ENCODE measurements at places on chromosomes 2 and 18. TPM values are rescaled to one million over a fixed set of nuclear protein-coding genes. Genes with fewer than 3 reads are reported as not detected.

The CD8A gene
- total RNA-seq, result 1.1 TPM

DNA sequence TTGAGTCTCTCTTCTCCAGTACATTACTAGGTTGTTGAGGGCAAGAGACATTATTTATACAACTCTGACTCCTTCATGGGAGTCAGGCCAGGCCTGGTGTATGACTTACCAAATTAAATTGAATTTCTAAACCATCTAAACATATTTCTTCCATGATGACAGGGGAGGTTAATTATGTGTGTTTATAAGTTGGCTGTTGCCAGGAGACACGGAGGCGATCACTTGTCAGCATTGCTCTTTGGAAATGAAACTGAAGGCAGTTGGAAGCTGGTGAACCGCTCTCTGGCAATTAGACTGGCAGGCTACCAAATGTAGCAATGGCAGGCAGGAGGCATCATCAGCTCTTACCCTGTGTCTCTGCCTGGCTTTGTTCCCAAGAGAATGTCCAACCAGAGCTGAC lies 241.4 kb downstream of the KCNS3 start:
- DNase-seq, result peak; percentile 61

GRCh38 chr2:46252891-46253659 lies 44.1 kb upstream of the EPAS1 start:
- peak; percentile 76 for DNase-seq

GRCh38 chr2:176129813-176130146 lies 275 bp downstream of the HOXD8 start:
- no peak for DNase-seq

The COL6A3 gene
- total RNA-seq, result 548 TPM

GRCh38 chr2:25808006-25808383 lies 70.3 kb downstream of the ASXL2 start:
- DNase-seq, result no peak

Measured in lung (tissue), 17 donors.